Stimulated activated CD8-positive, alpha-beta memory T cell treated with anti-CD3 and anti-CD28 coated beads, Interleukin-7, amount 100 ng/mL, for 1 hour (primary cell): ENCODE measurements at places on chromosomes 1 and 21.

DNA sequence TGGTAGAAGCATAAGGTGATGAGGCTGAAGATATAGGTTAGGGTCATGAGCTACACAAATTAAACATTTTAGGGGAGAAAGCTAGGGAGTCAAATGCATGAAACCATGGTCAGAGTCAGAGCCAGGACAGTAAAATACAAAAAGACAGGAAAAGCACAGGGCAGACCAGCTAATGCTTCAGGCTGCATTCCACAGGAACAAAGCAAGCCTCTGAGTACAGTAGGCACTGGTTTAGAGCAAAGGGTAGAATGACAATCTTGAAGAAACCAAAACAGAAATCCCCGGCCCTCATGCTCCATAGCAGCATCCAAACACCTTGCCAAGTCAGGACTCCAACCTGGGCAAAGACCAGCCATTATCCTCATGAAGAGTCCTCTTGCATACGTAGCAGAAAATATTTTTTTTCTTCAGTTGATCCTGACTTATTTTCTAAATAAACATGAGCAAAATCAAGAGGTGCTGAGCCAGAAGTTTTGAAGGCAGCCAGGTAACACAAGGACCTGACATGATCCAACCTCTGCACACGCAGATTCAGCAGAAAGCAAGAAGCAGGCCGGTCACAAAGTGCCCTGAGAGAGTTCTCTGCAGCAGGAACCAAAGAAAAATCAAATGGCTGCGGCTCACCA is 273.1 kb downstream of the TTLL7 start:
- no peak for DNase-seq

GRCh38 chr1:24379733-24380315 is 33.8 kb downstream of the STPG1 start:
- no peak for DNase-seq

- DNase-seq = no peak
These were observed 178.4 kb downstream of the PSMG1 start for GRCh38 chr21:39004634-39005501.

DNA sequence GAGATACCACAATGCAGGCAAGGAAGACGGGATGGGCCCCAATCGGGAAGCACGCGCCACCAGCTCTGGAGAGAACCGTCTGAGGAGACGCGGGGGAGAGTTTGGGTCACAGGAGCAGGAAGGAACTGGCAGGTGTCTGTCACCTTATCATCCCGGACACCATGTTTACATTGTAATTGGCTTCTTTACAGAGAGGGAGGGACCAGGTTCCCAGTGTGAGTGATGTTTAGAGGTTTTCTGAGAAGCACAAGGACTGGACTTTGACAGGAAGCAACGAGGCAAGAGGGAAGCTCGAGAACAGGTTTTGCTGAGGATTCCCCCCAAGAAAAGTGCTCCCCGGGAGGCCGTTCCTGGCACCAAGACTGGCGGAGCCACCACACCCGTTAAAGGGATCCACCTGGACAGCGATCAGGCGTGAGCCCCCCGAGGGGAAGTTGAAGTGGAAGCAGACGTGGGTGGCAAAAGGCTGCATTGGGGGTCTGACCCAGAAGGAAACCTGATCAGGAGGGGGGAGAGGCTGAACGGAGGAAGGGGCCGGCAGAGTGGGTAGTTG is 957 bp downstream of the EPS15 start:
- no peak for DNase-seq

- no peak for DNase-seq
These were observed 39.6 kb upstream of the KDM4A start for GRCh38 chr1:43610339-43610738.

DNA sequence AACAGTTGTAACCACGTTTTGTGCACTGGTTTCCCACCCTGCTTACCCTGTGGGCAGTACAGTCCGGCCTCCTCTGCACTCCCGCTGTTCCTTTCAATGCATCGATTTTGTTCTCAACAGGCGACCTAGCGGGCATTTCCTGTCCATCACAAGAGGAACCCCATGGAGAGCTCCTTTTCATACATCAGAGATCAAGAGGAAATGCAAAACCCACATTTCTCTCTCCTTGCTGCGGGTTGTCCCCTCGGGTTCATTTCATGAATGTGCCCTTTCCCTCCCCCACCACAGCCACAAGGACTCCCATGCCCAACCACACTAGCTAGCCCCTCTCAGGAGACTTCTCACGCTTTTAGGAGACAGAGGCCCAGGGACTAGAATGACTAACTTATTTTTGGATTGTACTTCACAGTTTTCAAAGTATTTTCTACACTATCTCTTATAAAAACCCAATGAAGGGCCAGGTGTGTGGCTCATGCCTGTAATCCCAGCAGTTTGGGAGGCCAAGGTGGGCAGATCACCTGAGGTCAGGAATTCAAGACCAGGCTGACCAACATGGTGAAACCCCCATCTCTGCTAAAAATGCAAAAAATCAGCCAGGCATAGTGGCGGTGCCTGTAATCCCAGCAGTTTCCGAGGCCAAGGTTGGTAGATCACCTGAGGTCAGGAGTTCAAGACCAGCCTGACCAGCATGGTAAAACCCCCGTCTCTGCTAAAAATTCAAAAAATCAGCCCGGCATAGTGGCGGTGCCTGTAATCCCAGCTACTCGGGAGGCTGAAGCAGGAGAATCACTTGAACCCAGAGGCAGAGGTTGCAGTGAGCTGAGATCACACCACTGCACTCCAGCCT is 18.4 kb downstream of the ATP1A4 start:
- DNase-seq = no peak

- no peak for DNase-seq
These were observed 124.9 kb downstream of the KCNK1 start for GRCh38 chr1:233738850-233739249.

DNA sequence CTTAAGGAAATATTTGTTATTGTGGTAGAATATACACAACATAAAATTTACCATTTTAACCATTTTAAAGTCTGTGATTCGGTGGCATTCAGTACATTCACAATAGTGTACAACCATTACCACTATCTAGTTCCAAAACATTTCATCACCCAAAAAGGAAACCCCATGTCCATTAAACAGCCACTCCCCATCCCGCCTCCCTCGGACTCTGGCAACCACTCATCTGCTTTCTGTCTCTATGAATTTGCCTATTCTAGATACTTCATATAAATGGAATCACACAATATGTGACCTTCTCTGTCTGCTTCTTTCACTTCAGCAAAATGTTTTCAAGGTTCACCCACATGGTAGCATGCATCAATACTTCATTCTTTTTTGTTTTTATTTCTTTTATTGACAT is 51.3 kb downstream of the PTP4A2 start:
- no peak for DNase-seq

DNA sequence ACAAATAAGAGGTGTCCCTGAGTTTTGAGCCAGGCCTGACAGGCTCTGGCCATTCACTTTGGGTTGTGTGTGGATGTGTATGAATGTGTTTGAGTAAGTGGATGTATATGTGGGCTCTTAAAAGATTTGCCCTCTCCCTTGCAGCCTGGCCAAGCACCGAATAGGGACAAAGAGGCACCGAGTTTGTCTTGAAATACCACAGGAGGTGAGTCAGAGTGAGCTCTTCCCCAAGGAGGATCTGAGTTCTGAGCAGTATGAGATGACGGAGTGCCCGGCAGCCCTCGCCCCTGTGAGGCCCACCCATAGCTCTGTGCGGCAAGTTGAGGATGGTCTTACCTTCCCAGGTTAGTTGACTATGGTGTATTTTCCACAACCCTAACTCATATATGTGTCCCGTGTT is 19.0 kb downstream of the KDM4A start:
- no peak for DNase-seq

GRCh38 chr1:75922698-75923097 is 9.5 kb downstream of the ASB17 start:
- DNase-seq = no peak

- no peak for DNase-seq
These were observed 689.2 kb downstream of the MATN1 start for GRCh38 chr1:30034105-30034626.

DNA sequence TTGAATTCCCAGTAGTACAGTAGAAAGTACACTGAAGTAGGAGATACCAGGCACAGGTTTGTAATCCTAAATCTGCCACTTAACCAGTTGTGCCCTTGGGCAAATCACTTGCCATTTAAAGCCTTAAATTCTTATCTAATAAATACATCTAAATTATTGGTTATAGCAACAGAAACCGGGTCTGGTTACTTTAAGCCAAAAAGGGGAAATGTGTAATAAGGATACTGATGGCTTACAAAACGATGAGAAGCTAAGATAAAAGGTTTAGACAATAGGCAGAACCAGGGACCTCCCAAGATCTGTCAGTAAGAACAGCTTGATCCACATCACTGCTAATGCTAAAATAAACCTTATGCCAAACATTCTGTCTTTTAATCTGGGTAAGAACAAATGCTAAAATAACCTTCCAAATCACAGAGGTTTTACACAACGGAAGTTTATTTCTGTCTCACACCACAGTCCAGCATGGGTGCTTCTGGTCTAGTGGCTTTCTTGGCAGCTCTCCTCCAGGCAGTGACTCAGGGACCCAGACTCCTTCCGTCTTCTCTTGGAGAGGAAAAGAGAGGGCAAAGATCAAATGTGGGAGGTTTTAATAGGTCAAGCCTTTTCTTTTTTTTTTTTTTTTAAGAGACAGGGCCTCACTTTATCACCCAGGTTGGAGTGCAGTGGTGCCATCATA is 16.5 kb upstream of the ZMYM1 start:
- DNase-seq = no peak

DNA sequence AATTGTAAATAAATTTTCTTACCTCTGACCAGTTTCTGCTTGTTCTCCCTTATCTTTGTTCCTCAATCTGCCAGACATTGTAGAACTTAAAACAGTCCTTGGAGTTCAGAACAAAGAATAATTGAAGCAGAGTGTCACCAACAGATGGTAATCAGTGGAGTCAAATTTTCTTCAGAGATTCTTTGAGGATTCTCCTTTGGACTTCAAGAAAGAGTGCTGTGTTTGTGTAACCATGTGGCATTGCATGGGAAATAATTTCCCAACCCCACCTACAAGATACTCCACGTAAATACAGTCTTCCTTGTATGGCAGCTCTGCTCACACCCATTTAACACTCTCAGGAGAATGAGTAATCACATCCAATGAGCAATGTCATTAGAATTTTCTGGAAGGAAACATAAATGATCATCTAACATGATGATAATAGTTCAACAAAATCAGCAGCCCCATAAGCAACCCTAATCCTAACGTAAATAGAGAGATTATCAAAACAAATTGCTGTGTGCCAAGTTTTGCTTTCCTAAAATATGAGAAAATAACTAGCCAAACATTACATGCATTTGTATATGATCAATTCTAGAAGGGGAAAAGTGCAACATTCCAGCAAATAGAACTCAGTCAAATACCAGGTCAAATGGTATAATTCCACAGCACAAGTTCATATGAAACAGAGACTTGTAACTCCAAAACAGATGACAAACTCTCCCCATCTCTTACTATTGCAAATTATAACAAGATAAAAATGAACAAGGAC is 6.9 kb upstream of the DENND1B start:
- DNase-seq = no peak

DNA sequence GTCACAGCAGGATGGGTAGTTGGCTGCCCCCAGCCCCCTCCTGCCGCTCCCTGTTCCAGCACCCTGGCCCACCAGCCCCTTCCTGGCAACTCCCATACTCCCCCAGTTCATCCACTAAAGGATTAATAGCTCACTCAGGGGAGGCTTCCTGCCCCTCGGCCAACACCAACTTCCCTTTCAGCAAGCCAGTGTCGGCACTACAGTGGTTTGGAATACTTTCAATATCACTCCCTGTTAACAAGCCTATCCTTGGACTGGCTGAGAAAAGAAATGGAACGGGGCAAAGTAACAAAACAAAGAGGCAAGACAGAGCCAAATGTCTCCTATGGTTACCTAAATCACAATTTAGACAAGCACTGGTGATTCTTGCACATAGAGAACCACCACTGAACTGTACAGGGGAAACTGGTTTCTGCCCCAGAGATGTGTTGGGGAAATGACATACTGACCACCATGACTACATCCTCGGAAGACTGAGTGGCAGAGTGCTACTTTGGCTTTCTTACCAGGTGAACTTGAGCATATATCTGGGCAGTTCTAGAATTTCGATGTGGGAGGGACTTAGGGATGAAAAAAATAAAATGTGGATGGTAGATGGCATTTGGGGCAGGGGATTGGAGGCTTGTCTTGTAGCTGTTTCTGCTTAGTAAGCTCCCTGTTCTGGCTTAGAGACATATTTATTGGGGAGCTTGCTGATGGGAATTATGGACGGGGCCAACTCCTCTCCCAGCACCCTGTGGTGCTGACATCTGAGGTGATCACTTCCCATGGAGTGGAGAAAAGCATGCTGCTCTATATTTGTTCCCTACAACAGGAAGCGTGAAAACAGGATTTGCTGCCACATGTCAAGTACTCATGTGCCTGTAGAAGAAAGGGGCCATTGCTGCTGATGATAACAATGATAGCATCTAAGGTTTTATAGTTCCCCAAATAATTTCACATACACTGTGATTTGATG is 7.1 kb upstream of the CAPN2 start:
- no peak for DNase-seq

GRCh38 chr1:1550591-1551432 is 10.4 kb upstream of the TMEM240 start:
- no peak for DNase-seq

DNA sequence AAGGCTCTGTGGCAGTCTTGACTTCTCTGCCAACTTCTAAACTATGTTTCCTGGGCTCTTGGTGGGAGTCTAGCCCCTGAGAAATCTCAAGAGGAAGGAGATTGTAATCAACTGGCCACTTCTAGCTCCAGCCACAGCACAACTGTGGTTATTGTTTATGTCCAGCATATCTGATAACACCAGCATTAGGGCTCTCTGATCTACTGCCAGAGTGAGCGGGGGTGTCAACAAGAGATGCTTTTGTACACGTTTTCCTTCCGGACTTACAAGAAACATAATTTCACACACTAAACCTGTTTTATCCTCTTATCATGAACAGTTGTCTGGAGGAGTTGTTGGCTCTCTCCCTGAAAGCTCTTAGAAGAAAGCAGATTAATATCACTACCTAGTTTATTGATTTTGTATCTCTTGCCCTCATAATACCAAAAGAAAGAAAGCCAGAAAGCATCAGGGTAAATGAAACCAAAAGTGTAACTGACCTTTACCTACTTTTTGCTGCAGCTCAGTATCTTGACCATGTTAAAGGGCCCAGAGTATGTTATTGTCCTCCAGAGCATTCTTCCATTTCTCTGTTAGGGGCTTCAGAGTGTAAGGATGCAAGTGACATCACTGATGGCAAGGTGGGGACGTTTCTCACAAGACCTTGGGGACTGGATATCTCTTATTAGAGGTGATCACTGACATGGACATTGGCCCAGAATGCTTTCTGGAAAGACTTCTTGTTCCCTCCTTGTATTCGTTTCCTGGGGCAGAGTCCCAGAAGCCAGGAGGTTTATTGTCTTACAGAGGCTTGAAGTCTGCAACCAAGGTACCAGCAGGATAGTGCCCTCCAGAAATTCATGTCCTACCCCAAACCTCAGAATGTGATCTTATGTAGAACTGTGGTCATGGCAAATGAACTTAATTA is 9.6 kb upstream of the SH2D1B start:
- no peak for DNase-seq

- DNase-seq = no peak
These were observed 930 bp downstream of the CDC14A start for GRCh38 chr1:100353071-100353801.

- no peak for DNase-seq
These were observed 27.3 kb upstream of the EVA1B start for GRCh38 chr1:36350659-36351226.
